Suppressor macrophage treated with lipopolysaccharide for 4 hours (primary cell): ENCODE measurements at places on chromosomes 11 and 22.

GRCh38 chr22:41521126-41521525 is 23.1 kb downstream of the POLR3H start:
- DNase-seq: no peak

- no peak for DNase-seq
Observed at GRCh38 chr11:120391854-120392253, 55.6 kb downstream of the ARHGEF12 start.

GRCh38 chr11:113817162-113817561 is 37.6 kb downstream of the CLDN25 start:
- DNase-seq: no peak

DNA sequence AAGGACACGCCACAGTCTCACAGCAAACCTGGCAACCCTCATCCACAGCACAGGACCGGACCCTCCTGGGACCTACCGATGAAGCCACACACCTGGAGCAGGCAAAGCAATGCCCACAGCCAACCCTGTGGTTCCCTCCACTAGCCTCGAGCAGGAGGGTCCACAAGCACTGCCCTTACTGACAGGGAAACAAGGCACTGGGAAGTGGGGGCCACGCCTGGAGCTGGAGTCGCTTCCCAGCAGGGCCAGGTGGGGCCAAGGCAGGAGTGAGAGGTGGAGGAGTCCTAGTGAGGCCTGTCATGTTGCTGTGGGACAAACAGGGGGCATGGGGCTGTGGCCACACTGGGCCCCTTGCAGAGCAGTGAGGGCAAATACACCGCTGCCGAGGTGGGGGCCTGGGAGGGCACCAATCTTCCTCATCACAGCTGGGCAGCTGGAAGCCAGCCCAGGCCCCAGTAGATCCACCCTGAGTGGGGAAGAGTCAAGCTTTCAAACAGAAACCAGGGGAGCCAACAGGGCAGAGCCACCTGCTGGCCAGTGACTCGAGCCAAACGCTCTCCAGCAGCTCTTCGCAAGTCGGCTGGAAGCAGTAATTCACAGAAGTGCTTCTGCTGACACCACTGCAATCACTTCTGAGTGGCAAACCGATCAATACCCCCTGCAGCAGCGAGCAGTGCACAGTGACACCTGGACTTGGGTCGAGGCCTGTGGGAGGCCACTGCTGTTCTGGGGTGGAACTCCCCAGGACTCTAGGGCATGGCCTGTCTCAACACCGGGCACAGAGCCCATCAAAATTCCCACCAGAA is 13.7 kb downstream of the SULT4A1 start:
- no peak for DNase-seq

DNA sequence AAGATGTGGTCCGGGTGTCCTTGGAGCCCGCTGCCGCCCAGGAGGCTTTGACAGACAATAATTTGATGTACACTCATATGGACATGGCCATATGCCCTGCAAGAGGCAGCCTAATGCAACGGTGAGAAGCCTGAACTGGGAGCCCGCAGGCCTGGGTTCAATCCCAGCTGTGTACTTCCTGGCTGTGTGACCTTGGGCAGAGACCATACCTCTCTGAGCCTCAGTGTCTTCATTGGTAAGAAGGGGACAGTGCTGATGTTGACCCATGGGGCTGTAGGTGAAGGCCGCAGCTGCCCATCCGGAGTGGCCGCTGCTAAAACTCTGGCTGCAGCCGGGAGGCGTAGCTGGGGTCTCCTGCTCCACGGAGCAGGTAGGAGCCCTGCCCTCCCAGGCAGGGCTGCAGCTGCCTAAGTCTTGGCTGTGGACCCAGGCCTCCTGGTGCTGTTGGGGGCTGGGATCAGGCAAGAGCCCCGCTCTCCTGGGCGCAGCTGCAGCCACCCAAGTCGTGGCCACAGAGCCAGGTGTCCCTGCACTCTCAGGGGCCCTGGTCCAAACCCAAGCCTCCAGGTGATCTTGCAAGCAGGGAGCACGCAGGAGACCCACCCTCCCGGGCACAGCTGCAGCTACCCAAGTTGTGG is 8.9 kb downstream of the IL2RB start:
- no peak for DNase-seq

DNA sequence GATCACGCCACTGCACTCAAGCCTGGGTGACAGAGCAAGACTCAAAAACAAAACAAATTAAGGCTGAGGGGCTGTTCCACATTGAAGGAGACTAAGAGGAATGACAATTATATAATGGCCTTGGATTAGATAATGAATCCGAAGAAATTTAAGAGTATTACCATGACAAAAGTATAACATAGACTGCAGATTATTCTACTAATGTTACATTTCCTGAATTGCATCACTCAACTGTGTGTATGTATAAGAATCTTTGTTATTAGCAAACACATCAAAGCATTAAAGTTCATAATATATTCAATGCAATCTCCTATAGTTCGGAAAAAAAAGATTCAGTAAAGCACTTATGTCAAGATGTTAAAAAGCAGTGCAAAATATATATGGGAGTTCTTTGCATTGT is 27.5 kb downstream of the CSTF3 start:
- DNase-seq: no peak

DNA sequence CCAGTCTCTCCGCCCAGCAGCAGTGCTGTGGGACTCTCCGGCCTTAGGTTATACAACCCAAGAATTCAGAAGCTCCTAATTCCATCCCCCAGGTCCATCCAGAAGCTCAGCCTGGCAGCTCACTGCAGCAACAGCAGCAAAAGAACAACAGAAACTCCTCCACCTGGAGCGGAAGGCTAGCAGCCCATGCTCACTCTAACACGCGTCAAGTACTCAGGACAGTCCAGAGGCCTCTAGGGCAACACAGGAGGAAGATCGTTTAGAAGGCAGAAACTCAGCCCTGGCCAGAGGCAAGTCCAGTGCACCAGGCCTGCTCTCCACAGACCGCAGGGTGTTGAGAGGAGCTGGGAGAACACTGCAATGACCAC is 17.1 kb downstream of the PLA2G6 start:
- DNase-seq: no peak

DNA sequence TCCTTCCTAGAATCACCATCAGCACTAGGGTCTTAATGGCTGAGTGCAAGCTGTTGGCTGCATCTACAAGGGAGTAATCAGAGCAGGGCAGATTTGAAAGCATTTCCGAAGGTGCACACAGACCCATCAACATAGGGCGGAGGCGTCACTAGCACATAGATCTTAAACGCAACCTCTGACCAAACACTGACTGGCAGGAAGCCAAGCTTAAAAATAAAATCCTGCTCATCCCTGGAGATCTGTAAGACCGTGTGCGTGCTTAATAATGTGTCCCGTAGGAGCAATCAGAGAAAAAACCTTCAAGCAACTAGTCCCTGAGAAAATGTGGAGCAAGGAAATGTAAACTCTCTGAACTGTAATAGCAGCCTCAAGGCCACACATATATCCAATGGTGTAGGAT is 470.5 kb downstream of the ETS1 start:
- no peak for DNase-seq

- peak; percentile 72 for DNase-seq
Observed at GRCh38 chr11:12235947-12236743, 125.8 kb downstream of the MICAL2 start.

GRCh38 chr11:50098186-50098725 is 65.6 kb downstream of the OR4C45 start:
- DNase-seq: no peak

- no peak for DNase-seq
Observed at GRCh38 chr11:123740787-123741158, 687 bp downstream of the ZNF202 start.

- DNase-seq: no peak
Observed at GRCh38 chr11:90510839-90511238, 288.0 kb upstream of the CHORDC1 start.

GRCh38 chr22:42902875-42903510 is 45.9 kb upstream of the ARFGAP3 start:
- no peak for DNase-seq

GRCh38 chr11:120027546-120028180 is 110.2 kb downstream of the TRIM29 start:
- DNase-seq: no peak

- DNase-seq: no peak
Observed at GRCh38 chr11:128456566-128457268, 130.6 kb downstream of the ETS1 start.

DNA sequence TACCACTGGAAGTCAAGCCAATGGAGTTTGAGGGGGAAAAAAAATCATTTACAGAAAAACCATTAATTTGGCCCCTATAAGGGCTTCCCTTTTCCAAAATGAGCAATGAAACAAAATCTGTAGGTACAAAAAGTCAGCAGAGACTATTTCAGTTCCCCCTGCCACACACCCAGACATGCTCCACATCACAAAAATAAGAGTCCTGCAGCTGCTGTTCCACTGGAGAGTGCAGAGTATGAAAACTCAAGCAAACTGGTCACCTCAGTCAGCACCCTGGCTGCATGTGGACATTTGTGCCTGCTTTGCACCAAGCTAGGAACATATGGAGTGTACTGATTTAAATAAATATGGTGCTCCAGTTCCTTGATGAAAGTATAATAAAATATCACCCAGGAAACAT is 15.1 kb downstream of the POU2AF1 start:
- DNase-seq: no peak

DNA sequence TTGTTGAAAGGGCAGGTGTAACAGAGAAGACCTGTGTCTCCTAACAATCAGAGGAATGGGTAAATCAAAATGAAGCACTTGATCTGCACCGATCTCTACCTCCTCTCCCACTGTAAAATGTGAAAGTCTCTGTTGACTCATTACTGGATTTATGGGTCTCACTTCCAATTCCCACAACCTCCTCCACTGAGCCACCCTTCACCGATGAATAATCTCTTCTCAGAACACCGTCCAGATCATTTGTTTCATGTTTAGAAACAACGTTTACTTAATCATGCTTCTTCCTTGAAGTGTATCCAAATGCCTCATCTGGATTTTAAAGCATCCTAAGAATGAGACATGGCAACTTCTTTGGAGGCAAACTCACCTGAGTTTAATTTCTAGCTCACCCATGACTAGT is 643.6 kb downstream of the ETS1 start:
- no peak for DNase-seq

GRCh38 chr11:110376711-110377324 is 52.9 kb upstream of the FDX1 start:
- DNase-seq: peak; percentile 95

GRCh38 chr22:35398591-35398973 is 1.4 kb upstream of the MCM5 start:
- DNase-seq: no peak

- DNase-seq: peak; percentile 89
Observed at GRCh38 chr11:67265633-67266448, 432 bp upstream of the GRK2 start.

DNA sequence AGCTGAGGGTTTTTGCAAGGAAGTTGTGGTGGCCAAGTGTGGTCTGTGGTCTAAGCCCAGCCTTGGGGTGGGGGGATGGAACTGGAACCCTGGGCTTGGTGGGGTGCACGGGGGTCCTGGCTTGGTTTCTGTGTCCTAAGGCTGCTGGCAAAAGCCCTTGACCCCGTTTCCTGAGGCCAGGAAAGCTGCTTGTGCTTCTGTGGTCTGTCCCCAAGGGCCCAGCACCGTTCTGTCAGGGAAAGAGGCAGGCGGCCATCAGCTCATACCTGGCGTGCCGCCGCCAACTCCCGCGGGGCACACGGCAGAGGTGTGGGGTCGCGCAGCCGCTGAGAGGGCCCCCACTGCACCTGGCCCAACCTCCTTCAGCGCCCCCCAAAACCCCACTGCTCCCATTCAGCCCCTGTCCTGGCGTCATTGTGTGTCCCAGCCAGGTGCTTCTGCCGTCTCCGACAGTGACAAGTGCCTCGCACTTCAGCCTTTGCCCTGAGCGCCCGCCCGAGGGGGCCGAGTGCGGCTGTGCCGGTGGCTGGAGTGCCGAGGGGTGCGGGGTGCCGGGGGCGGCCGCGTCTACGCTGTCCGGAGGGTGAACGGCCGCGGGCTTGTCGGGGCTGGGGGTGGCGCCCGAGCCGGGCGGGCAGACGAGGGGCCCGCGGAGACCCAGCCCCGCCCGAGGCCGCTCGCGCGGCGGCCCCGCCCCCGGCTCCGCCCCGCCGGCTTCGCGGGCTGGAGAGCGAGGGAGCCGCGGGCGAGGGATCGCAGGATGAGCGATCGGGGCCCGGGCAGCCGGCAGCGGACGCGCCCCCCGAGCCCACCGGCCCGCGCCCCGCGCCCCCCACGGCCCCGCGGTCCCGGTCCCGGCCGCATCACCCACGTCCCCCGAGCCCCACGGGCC is at the start of gene CNIH2:
CNIH2 (plus strand) TSS at position 705 of the 892 bp plus-strand sequence. CDS start 282 bp downstream, outside the sequence.
- DNase-seq: peak; percentile 22

- no peak for DNase-seq
Observed at GRCh38 chr11:7576726-7577290, 63.0 kb downstream of the PPFIBP2 start.

GRCh38 chr11:24163841-24164240 is 333.0 kb upstream of the LUZP2 start:
- no peak for DNase-seq

- no peak for DNase-seq
Observed at GRCh38 chr11:44773351-44773965, 46.7 kb downstream of the TSPAN18 start.

DNA sequence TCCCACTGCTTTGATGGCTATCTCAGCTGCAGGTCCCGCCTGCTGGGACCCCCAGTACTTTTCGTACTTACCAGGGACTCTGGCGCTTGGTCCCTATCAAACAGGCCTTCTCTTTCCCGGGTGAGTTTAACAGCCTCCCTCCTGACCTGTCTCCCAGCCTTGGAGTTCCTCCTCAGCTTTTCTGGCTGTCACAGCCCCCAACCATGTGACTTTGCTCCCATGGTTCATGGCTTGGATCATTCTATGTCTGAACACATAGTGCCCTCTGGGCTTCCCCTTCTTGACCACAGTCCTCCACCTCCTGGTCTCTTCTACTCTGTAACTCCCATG is 56.9 kb downstream of the PARVA start:
- DNase-seq: no peak

- DNase-seq: no peak
Observed at GRCh38 chr11:110077346-110077745, 15.8 kb upstream of the ZC3H12C start.

GRCh38 chr11:16815047-16815767 is 76.8 kb downstream of the C11orf58 start:
- peak; percentile 50 for DNase-seq

- no peak for DNase-seq
Observed at GRCh38 chr11:123098990-123099389, 37.1 kb upstream of the HSPA8 start.

DNA sequence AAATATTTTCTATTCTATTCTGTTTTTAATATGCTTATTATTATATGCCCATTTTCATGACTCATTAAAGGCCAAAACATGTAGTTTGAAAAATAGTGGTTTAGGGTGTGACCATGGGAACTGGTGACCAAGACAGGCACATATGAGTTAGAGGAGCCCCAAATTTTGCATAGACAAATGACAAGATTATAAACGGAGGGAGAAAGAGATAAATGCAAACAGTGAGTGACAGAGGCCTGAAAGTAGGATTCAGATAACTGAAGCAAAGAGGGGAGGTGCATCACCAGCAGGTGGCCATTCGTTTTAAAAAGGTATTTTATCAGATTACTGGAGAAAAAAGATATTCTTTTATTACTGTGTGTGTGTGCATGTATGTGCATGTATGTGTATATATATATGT is 391.5 kb upstream of the CHORDC1 start:
- no peak for DNase-seq

GRCh38 chr11:62707277-62707861 is at the start of the genes BSCL2 and GNG3:
TSS of gene BSCL2 (minus strand) at chr11:62707424. CDS start at chr11:62707195, 229 bp downstream.
TSS of gene GNG3 (plus strand) at chr11:62707676. CDS start at chr11:62708296, 620 bp downstream.
- DNase-seq: no peak
